Right renal pelvis (tissue), 4 donors: ENCODE measurements at places on chromosomes 5 and 9.

- DNase-seq: no peak
These were observed 61.2 kb upstream of the SLC25A51 start for GRCh38 chr9:37965116-37965515.

DNA sequence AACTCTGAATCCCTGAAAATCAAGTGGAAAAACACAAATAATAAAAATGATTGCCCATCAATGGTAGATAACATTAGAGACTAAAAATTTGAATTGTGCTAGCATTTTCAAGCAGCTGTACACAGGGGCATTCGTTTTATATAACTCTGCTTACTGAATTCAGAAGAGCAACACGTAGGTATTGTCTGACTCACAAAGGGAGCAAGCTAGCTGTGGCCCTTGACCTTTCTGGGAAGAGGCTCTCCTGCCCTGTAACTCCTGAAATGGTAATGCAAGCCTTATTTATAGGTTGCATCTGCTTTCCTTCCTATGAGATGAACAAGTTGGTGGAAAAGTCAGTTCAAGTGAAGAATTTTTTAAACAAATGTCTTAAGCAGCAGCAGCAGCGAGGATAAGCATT is 218.7 kb upstream of the EFNA5 start:
- DNase-seq: no peak

GRCh38 chr5:155466851-155467250 is 453.3 kb downstream of the KIF4B start:
- no peak for DNase-seq

GRCh38 chr9:18056993-18057369 is 417.0 kb upstream of the ADAMTSL1 start:
- DNase-seq: no peak

GRCh38 chr9:31983895-31984294 is 400.5 kb upstream of the ACO1 start:
- DNase-seq: no peak

DNA sequence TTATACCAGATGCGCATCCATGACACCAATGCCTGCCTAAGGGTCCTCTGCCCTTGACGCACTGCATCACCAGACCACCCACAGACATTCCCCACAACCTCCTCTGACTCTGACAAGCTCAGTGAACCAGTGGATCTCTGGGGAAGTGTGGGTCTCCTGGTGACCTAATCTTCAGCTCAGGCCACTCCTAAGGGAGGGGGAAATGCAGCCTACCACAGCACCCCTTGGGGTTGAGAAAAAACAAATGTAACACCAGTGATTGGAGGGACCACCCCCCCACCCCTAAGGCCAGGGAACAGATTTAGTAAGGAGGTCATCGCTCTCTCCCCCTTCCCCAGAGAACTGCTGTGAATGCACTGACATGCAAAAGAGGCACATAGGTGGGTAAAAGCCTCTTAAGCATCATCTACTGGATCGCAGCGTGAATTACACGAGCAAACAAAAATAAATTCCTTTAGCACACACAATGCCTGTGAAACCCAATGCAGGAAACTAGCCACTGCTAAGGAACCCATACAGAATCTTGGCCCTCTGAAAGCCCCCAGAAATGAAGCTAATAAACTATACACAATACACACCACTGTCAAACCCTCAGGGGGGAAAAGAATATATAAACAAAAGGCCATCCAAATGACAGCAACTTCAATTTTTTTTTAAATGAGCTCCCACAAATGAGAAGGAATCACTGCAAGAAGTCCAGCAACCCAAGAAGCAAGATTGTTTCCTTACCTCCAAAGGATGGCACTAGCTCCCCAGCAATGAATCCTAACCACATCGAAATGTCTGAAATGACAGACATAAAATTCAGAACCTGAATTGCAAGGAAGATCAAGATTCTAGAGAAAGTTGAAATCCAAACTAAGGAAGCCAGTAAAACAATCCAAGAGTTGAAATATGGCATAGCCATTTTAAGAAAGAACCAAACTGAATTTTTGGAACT is 513.7 kb upstream of the PTGER4 start:
- DNase-seq: no peak

GRCh38 chr5:83492331-83492730 is 20.8 kb downstream of the VCAN start:
- no peak for DNase-seq

- DNase-seq: no peak
These were observed 128.8 kb upstream of the RAD23B start for GRCh38 chr9:107154291-107154690.

DNA sequence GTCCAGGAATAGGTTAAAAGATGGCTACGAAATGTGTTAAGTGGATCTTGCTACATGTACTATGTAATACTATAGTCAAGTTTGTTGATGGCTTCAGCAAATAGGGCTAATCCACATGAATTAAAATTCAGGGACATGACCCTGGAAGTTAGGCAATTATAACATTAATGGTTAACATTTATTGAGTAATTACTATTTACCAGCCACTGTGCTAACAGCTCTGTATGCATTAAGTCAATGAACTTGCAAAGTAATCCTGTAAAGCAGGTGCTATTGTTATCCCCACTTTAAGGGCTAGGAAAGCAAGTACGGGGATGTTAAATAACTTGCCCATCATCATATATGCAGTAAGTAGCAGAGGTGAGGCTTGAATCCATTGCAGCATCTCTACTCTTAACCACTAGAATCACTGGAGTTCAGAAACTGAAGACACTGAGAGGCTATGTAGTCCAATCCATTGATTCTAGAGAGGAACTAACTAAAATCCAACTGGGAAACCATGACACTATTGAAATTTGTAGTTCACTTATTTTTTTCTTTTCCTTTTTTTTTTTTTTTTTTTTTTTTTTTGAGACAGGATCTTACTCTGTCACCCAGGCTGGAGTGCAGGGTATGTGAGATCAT is 77.5 kb upstream of the SPINK5 start:
- no peak for DNase-seq

DNA sequence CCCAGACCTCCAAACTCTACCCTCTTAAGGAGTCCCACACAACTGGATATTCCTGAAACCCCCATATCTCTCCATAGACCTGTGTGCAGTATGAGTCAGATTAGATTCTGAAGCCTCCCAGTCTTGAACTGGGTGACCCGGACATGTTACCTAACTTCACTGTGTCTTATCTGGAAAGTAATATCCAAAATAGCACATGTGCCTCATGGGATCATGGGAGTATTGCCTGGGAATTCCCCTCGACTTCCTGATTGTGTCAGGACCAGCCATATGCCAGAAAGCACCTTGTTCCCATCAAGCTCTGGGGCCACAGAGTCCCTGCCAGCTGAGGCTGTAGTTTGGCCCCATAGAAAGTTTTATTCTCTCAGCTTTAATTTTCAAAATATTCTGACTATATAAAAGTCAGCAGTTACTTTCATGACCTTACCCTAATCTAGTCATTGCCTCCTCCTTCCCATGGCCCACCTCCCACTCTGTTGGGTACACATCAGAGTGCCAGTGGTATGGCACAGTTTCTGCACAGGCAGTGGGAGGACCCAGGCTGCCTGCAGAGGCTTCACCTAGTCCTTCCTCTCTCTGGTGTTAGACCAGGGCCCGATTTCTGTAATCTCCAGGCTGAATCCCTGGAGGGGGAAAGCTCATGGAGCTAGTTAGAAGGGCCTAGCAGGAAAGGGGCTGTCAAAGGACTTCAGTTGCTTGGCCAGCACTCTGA is 19.5 kb upstream of the B4GALT1 start:
- no peak for DNase-seq

DNA sequence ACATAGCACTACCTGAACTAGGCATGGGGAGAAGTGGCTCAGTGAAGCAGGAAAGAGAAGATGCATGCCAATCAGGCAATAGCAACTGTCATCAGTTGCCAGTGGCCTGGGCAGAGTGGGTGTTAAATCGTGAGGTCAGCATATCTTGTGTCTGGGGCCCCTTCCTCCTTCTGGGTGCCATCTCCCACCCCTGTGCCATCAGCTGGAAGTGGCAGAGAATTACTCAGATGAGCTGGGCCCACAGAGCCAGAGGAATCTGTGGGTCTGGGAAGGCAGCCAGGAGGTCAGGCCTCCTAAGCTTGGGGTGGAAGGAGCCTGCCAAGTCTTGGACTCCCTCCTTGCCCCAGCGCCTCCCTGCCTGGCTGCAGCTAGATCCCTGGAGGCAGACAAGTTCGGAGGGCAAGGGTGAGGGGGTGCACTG is 66.5 kb downstream of the GALNT12 start:
- no peak for DNase-seq

DNA sequence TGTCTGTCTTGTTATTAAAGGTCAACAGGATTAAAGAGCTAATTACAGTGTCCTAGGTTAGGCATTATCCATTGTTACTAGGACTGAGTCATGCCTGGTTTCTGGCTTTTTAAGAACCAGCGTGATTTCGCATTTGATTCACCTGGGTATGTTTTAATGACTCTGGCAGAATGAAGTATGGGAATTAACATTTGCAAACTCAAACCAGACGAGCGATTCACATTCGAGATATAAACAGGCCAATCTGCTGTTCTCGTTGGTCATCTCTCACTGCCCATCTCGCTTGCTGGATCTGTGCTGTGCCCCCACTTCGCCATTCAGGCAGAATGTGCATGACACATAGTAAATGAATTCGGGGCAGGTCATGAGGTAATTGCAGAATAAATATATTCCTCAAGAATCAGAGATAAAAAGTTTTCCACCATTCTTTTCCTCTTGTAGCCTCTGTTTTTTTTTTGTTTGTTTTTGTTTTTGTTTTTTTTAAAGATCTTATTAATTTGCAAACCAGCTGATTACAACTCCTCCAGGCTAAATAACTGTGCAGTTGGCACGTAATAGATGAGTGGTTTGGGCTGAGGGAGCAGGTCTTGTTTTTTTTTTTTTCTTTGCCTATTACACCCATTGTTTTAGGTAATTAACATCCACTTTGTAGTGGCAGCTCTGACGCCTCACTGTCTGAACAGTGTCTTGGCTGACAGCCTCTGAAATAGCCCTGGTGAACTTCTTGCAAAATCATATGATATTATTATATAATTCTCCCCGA is 313.5 kb upstream of the MSX2 start:
- DNase-seq: no peak

GRCh38 chr5:80763873-80764647 is 109.3 kb upstream of the DHFR start:
- DNase-seq: no peak
